Stimulated activated CD4-positive, alpha-beta T cell treated with anti-CD3 and anti-CD28 coated beads, TNF-alpha, amount 100 ng/mL, for 24 hours (primary cell): ENCODE measurements at places on chromosomes 7 and 10.
A peak's percentile ranks its signal among the peaks of the same experiment; 100 is the strongest.

DNA sequence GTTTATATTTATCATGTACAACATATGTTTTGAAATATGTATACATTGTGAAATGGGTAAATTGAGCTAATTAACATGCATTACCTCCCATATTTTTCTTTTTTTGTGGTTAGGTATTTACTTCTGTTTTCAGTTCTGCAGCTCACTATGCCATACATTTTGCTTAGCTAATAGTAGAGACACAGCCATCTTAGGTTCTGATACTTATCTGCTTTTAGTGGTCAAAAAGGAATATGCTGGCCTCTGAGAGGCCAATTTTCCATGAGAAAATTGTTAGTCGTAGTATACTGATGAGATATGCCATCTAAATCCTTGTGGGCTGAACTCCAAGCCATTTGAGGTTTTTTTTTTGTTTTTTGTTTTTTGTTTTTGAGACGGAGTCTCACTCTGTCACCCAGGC lies 31.0 kb downstream of the SGPL1 start:
- no peak for DNase-seq

DNA sequence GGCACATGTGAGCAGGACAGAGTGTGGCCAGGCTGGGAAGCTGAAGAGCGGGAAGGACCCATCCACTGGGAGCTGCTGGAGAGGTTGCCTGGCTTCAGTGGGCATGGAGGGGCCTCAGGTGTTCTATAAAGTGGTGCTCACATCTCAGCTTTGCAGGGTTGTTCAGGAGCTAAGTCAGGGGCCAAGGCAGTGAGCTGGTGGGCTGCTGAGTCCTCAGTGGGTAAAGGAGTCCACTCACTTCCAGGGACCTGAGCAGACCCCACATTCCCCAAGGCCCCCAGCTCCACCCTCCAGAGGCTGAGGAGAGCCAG lies 28.8 kb upstream of the C10orf53 start:
- DNase-seq: no peak

- no peak for DNase-seq
Observed at GRCh38 chr10:56596257-56596656, 235.2 kb upstream of the ZWINT start.

DNA sequence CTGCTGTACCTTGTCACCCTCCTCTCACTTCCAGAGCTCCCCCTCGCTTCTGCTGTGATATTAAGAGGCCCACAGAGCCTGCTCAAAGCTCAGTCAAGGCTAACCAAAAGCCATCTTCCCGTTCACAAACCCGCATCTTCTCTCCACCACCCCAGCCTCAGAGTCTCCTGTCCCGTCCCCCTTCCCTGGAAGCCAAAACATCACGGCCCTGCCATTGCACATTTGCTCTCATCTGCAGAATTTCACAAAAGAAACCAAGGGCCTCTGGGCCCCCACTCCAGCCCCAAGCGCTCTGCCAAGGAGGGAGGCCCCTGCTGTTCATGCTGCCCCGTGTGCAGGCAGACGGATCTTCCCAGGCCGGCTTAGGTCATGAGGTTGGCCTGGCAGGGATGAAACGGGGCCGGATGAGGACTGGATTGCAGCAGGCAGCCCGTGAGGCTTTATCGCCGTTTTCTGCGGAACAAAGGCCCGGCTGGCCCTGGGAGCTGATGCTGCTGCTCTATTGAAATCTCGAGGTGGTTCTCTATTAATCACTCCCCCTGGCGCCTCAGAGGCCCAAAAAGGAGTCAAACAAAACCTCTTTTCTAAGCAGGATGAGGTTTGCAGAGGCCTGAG lies 31.6 kb upstream of the FOXK1 start:
- no peak for DNase-seq

DNA sequence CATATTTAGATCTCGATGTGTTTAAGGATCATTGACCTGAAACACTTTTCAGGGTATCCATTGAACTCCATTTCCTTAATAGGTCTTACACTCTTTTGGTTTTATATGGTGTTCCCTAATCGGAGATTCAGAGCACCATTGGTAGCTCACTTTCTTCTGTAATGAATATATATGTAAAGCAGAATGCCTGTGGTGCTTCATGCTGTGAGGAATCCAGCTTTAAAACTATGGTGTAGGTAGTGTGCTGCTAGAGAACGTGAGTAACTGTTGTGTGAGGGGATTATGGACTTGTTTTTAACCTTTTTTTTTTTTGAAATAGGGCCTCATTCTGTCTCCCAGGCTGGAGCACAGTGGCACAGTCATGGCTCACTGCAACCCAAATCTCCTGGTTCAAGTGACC lies 376.9 kb upstream of the LRGUK start:
- DNase-seq: no peak

GRCh38 chr7:148699024-148699781 lies 500 bp downstream of the CUL1 start:
- DNase-seq: peak; percentile 60

- DNase-seq: no peak
Observed at GRCh38 chr10:5616836-5617235, 49.6 kb downstream of the ASB13 start.

DNA sequence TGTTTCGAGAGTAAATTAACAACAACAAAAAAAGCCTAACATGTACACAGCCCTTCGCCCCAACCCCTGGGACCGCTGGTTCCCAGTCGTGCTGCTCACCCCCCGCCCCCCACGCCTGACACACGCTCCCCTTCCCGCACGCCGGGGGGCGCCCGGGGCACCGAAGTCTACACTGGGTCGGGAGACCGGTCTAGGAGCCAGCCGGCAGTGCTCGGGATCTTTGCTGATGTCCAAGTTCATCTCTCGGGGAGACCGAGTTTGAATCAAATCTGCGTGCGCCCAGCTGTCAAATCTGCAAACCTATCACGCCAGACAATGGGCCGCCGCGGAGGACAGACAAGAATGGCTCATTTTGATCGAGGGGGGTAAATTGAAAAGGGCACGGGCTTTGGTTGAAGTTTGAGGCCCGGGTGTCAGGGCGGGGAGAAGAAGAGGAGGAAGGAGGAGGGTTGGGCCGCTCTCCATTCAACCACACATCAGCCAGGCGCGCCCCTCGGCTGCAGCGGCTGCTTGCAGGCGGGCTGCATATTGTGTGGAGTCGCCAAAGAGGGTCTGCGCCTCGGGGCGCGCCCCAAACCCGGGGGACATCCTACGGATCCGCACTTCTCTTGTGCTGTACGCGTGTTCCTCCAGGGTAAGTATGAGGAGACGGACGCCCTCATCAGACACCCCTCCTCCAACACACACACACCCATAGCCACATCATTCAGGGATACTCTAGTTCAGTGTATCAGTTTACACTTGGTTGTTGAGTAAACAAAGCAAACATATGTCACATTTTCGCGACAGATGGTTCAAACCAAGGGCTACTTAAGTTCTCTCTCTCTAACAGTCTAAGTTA lies 1.3 kb upstream of the GFRA1 start:
- no peak for DNase-seq

DNA sequence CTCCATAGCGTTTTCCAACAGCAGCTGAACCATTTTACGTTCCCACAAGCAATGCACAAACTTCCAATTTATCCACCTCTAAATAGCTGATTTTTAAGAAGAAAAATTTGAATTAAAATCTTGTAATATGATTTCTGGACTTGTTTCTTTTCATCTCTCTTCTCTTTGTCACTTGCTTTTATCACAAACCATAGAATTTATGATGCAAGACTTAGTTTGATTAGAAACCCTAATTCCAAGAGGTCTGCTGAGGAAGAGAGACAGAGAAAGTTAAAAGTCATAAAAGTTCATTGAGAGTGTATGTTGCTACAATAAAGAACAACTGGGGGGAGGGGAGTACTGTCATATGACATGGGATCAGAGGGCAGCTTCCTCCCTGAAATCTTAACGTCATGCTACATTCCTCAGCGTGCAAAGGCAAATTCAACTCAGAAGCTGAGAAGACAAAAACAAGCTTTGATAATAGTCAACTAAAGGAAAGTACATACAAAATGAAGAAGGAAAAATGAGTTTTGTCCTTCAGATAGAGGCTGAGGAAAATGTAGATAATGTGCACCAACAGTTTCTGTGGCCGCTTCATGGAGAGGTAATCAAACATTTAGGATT lies 18.4 kb upstream of the CUBN start:
- no peak for DNase-seq

DNA sequence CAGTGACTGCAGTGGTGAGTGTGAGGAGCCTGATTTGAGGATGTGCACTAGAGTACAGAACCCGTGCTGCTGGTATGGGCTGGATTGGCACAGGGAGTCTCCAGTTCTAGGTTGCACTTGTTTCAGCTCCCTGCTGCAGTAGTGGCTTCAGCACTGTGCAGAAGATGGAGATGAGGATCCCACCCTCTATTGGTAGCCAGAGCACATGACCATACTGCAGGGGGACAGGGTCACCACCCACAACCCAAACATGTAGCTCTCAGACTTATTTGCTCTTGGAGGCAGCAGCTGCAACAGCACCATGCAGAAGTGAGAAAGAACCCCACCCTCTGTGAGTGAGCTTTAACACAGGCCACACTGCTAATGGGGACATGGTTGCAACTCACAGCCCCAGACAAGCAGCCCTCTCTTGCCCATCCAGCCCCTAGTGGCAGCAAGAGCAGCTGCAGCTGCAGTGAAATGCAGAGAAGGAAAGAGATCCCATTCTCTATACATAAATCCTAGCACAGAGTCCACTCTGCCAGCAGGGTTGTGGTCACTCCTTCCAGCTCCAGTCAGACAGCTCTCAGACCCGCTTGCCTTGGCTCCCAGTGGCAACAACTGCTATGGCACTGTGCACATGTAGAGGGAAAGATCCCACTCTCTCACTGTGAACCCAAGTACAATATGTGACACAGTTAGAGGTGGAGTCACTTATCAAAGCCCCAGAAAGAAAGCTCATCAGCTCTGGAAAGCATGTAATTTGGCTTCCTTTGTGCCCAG lies 51.4 kb upstream of the SCIN start:
- DNase-seq: no peak

DNA sequence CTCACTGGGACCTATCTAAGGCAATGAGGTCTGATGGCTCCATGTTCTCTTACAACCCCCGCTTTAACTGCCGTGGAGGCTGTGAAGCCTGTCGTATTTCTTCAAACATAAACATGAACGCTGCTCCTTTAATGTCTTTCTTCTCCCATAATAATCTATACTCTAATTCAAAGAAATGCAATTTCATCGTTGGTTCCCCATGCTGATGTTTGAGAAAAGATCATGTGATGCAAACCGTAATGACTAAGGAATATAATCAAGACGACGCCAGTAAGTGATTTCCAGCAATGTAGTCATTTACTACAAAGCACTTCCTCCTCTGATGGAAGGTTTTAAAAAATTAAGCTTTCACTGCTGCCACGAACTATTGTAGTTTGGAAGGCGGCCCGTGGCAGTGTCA lies 102.6 kb upstream of the NEBL start:
- DNase-seq: no peak

DNA sequence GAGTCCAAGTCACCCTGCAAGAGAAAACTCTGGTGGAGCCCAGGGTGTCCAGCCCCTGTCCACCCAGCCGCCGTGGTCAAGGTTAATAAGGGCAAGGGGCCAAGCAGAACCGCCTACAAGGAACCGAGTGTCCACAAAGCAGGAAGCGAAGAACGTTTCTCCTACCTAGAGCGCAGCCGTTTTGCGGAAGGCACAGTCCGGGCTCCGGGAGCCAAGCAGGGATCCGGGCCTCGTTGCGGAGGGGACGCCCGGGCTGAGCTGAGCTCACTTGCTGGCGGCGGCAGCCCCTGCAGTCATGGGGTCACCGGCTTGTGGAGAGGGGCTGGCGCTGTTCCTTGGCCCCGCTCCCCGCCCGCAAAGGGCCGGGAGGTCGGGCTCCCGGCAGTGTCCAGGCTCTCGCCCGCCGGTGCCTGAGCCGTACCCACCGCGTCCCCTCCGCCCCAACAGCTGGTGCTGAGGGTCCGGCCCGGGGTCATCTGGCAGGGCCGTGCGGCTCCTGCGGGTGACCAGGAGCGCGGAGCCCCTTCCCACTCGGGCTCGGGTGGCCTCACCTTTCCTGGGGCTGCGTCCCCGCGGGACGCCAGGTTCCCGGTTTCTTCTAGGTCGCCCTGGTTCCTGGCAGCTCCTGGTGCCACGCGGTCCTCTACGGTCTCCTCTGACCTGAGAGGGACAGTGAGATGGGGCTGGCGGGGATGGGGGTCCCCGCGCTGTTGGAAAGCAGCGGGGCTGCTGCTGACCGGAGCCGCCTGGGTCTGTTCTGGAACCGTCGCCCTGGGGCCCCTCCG lies 14.0 kb upstream of the ZNF273 start:
- no peak for DNase-seq

GRCh38 chr10:130409331-130409730 lies 273.1 kb downstream of the GLRX3 start:
- DNase-seq: no peak

- peak; percentile 85 for DNase-seq
Observed at GRCh38 chr10:62779487-62780248, 24.9 kb upstream of the ADO start.

DNA sequence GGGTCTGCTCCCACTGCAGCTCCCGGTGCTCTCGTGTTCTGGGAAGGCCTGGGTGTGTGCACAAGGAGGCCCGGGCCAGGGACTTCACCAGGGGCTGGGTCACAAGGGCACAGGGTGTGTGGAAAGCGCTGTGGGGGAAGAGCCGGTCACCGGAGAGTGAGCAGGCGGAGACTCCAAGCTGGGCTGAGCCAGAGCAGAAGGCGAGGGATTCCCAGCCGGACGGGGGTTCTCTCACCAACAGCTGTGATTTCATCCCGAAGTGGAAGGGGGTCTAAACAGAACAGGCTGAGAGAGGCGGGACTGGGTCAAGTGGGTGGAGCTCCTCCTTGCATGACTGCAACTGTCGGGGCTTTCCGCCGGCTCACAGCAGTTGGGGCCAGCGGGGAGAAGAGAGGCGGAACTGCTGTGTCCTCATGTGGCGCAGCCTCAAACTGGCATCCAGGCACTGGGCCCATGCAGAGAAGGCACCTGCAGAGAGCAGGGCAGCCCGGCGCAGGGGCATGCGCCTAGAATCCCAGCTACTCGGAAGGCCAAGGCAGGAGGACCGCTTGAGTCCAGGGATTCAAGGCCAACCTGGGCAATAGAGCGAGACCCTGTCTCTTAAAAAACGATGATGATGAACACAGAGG lies 7.6 kb upstream of the ORAI2 start:
- peak; percentile 72 for DNase-seq

- DNase-seq: no peak
Observed at GRCh38 chr10:60652628-60653027, 125.7 kb upstream of the CDK1 start.

DNA sequence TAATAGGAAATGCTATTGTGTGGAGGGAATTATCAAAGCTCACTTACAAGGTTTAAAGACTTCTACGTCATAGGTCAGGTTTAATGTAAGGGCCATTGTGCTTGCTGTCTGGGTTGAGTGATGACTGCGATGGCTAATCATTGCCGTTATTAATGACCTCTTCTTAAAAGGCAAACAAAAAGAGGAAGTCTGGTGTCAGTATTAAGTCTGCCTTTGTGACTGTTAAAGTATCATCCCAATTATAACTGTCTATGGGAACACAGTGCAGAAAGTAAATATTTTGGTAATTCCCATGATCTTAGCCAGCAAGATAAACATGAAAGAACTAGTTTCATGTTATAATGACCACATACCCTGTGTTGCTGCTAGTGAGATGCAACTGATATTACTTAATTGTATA lies 382.4 kb downstream of the BBS9 start:
- no peak for DNase-seq

DNA sequence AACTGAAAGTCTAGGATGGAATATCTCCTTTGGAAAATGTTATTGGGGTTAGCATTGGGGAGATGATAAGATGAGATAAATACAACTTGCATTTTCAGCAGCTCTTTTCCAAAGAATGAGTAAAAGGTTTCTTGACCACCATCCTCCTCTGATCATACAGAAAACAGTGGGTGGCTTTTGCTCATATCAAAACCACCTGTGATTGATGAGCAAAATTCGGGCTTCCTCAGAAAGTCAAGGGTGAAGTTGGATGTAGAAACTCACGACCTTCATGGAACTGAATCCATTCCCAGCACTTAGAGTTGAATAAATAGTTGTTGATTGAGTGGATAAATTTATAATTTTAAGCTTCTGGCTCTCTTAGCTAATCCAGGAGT lies 158.4 kb downstream of the DNAJB6 start:
- DNase-seq: no peak
